Activated T-helper 1 cell treated with anti-CD3 and anti-CD28 coated beads, Interleukin-12 subunit alpha, Interleukin-12 subunit beta, Interleukin-2, Interleukin-4 antibody, amounts not matched to agents 30 ng/mL and 10 ng/mL and 1 ng/mL, durations not matched to agents 14 hours and 24 hours and 36 hours (primary cell): ENCODE measurements at places on chromosomes 2 and 18. TPM values are rescaled to one million over a fixed set of nuclear protein-coding genes. Genes with fewer than 3 reads are reported as not detected.

POTEI gene
- not detected in 2 replicates for total RNA-seq

MFSD2B gene
- total RNA-seq = 0.12 TPM in 1 of 2 replicates, not detected in the other

GRCh38 chr2:82139979-82140611 is 1835.5 kb upstream of the LRRTM1 start:
- H3K36me3 ChIP-seq = no peaks in the 10 kb centered on the region
- H3K4me3 ChIP-seq = no peak overlapping the region
- H3K4me1 ChIP-seq = no peaks in the 10 kb centered on the region
- H3K27me3 ChIP-seq = no peaks in the 10 kb centered on the region

CYS1 gene
- 0.56 and 0.70 TPM in 2 replicates for total RNA-seq

IL36B gene
- not detected in 2 replicates for total RNA-seq

KCNK3 gene
- total RNA-seq = not detected in 2 replicates

DNA sequence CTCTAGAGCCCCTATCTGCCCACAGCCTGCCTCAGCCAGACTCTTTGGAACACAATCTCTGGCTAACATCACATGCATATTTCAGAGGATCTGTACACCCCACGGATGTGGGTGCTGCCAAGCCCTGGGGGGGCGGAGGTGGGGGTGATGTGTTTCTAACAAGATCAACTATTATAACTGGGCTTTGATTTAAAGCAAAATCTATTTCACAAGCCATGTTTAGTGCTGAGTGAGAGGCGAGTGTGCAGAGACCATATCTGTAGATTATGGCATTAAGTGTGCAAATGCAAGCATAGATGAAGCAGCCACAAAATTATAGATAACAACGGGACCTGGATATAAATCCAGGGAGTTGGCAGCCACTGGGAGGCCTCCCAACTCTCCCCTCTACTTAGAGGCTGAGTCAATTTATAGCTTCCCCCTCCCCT is 135.8 kb upstream of the SMAD2 start:
- no peak overlapping the region for H3K27ac ChIP-seq
- H3K27me3 ChIP-seq = peaks cover 14% of the 10 kb centered on the region
- no peaks in the 10 kb centered on the region for H3K4me1 ChIP-seq
- DNase-seq = no peak
- no peak overlapping the region for H3K4me3 ChIP-seq
- no peaks in the 10 kb centered on the region for H3K36me3 ChIP-seq

DNA sequence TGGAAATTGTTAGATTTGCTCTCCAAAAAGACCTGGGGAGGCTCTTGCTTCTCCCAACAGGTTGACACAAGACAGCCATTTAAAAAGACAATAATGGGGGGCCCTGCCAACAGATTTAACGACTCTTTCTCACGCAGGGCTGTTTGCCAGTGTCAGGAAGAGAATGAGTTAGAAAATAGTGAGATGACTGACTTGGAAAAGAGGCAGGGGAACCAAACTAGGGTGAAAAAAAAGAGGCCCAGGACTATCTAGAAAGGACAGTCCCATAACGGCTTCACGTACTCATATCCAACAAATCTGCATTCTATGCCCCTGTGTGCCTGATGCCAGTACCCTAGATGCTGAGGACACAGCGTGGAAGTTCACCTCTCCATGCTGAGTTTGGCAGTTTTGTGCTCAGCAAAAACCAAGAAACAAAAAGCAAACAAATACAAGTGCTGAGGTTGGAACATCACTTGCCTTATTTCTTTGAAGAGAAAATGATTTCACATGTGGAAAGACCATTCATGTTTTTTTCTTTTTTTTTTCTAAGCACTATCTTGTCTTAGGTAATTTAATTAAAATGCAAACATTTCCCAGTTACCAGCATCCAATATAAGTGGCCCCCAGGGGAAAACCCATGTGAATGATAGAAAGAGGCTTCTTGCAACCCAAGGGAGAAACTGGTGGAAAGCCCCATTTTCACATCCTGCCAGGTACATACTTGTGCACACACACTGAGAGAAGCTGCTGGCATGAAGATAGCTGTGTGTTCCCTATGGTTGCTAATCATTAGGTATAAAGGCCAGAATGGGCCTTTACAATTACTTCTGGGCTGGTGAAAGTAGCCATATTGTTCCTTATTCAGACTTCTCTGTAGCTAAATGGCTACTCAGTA is 10.6 kb upstream of the WIPF1 start:
- H3K4me1 ChIP-seq = peaks cover 93% of the 10 kb centered on the region
- peaks cover 28% of the 10 kb centered on the region for H3K36me3 ChIP-seq
- peak; percentile 59 for DNase-seq
- peak overlapping the region; percentile 99 for H3K27ac ChIP-seq
- H3K4me3 ChIP-seq = peak overlapping the region; percentile 54
- no peaks in the 10 kb centered on the region for H3K27me3 ChIP-seq

VWA3B gene
- not detected in 2 replicates for total RNA-seq

GNLY gene
- 141 and 152 TPM in 2 replicates for total RNA-seq
